ENCODE measurements at places on chromosomes 1 and 21.

GRCh38 chr1:209505044-209505443, 78.5 kb upstream of the CAMK1G start:
- no peak for DNase-seq

- no peak for DNase-seq
Measured at GRCh38 chr1:47703156-47703825, 265.4 kb downstream of the FOXD2 start.

- no peak for DNase-seq
Measured at GRCh38 chr1:212678456-212679410, 20.9 kb downstream of the BATF3 start.

DNA sequence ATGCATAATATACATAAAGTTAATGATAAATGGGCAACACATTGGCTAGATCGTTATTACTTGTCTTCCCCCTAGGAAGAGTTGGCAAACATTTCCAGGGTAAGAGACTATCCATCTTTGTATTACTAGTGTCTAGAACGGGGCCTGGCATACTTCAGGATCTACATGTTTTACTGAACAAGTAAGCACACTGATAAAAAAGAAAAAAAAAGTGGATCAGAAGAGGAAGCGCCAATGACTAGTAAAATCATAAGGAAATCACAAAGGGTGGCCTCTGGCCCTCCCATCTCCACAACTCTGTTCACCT, 482 bp downstream of the TM2D1 start:
- DNase-seq, result no peak

GRCh38 chr1:67745875-67746698, 61.1 kb downstream of the GADD45A start:
- DNase-seq, result no peak

GRCh38 chr1:112396653-112397471, 848 bp downstream of the CTTNBP2NL start:
- DNase-seq, result no peak

DNA sequence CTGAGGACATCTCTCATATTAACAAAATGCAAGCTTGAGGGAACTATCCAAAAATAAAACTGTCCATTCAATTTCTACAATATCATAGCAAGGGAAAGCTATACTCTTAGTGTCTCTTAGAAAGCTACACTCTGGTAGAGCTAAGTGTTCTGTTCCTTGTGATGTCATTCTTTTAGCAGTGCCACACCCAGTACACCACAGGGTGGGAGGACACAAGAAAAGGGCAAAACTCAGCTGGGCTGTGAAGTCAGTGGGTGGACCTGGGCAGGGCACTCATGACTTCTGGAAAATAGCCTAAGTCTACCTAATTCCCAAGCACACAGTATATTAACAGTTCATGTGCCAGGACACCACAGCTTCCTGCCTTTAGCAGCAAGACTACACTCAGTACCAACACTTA, 42.2 kb upstream of the TNFSF4 start:
- DNase-seq, result no peak
